ENCODE measurements at places on chromosomes 5 and 9.

GRCh38 chr5:148799737-148800527, 26.5 kb upstream of the ADRB2 start:
- DNase-seq = no peak

- no peak for DNase-seq
Measured at GRCh38 chr9:34338665-34339385, 9.5 kb downstream of the NUDT2 start.

DNA sequence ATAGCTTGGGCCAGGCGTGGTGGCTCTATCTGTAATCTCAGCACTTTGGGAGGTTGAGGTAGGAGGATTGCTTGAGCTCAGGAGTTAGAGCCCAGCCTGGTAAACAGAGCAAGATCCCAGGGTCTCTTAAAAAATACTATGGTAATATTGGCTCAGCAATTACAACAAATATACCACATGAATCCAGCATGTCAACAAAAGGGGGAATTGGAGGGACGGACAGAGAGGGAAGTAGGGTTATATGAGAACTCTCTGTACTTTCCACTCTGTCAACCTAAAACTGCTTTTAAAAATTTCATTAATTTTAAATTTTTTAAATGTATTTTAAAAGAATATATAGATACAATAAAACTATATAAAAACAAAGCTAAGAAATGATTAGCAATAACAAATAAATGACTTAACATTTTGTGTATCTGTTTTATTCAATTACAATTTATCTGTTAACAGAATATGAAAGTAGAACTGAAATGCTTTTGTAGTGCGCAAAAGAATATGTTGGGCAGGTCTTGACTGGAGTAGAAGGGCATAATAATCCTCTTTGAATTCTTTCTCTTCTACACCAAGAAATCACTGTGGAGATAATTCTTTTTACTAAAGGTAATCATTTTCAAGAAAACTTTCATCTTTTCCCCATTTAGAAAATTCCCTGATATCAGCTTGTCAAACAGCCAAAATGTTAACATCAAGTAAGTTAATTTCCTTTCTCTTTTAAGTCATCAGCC, 12.9 kb upstream of the CDC42SE2 start:
- DNase-seq = no peak

GRCh38 chr9:131304676-131305355, 15.3 kb downstream of the PLPP7 start:
- DNase-seq = no peak

GRCh38 chr9:94250456-94250855, 8.6 kb upstream of the ZNF169 start:
- no peak for DNase-seq

- no peak for DNase-seq
Measured at GRCh38 chr9:129383019-129383560, 205.0 kb upstream of the IER5L start.

- DNase-seq = no peak
Measured at GRCh38 chr5:179127136-179128040, 67.2 kb downstream of the ZNF354C start.

DNA sequence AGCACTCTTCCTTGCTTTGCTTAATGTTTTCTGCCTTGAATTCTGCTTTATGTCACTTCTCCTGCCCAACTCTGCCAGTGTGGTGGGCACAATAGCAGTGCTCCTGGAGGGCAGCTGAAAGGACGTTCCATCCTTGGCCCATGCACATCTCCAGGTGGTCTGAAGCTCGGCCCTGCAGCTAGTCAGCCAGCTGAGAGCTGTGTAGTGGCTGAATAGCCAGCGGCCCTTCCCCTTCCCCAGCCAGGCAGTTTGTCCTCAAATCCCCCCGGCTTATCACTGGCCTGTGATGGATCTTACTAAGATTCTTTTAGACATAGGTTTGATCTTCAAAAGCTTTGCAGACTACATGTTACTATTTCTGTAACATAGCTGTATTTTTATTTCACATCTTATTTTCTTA, 42.7 kb upstream of the ANGPTL2 start:
- no peak for DNase-seq

DNA sequence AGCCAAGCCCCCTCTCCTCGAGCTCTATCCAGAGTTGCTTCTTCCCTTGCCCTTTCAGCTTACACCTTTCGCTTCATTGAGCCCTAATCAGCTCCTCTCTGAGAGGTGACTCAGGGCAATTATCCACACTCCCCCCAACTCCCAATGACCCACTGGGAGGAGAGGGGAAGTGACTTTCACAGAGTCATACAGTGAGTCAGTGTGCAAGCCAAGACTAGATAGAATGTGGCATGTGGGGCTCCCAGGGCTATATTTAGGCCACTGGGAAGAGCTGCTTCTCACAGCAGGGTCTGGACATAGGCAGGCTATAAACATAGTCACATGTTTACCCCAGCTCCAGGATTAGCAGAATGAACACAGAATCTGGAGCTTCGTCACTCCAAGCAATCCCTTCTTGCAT, 57.4 kb downstream of the NRG2 start:
- no peak for DNase-seq

DNA sequence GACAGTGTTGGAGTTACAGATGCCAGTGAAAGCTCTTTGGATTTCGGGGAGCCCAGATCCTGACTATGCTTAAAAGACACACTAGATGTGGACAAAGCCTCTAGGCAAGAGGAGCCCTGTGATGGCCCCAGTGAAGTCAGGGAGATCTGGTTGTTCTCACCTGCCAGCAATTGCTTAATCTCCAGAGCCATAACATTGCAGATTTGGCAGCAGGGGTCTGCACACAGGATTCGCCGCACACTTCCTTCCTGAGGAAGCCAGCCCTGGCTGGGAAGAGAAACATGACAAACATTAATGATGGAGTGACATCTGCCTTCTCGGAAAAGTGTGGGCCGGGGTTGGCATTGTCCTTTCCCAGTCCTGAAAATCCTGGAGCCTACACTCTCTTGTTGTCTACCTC, 65.2 kb upstream of the PHF24 start:
- DNase-seq = no peak

DNA sequence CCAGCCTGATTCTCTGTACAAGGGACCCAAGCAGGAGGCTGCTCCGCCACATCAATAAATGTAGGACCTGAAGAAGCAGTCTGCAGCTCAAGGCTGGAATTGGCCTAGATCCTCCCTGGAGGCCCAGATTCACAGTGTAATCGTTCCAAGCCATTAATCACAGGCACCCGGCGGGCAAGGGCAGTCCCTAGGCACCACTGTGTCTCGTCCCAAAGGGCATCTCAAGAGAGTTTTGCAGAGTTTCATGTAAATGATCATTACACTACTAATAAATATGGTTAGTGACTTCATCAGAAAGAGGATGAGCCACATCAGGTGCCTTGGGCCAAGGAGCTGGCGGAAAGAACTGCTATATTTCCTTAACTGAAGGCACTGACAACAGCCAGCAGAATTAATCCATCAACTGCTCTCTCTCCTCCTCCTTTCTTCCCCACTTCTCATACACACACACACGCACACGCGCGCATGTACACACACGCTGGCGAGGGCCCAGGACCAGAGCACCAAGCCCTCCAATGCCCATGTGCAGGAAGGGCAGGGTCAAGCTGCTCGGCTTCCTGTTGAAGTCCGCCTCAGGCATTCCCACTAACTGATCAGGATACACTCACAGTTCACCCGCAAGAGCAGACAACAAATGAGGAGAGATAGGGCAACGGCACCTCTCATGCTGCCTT, 33.9 kb downstream of the GNAQ start:
- DNase-seq = no peak

- no peak for DNase-seq
Measured at GRCh38 chr5:174436750-174437149, 287.6 kb upstream of the MSX2 start.

- DNase-seq = no peak
Measured at GRCh38 chr9:114324492-114324891, 1.6 kb downstream of the ORM1 start.

GRCh38 chr5:43207601-43208000, 15.6 kb downstream of the NIM1K start:
- no peak for DNase-seq

DNA sequence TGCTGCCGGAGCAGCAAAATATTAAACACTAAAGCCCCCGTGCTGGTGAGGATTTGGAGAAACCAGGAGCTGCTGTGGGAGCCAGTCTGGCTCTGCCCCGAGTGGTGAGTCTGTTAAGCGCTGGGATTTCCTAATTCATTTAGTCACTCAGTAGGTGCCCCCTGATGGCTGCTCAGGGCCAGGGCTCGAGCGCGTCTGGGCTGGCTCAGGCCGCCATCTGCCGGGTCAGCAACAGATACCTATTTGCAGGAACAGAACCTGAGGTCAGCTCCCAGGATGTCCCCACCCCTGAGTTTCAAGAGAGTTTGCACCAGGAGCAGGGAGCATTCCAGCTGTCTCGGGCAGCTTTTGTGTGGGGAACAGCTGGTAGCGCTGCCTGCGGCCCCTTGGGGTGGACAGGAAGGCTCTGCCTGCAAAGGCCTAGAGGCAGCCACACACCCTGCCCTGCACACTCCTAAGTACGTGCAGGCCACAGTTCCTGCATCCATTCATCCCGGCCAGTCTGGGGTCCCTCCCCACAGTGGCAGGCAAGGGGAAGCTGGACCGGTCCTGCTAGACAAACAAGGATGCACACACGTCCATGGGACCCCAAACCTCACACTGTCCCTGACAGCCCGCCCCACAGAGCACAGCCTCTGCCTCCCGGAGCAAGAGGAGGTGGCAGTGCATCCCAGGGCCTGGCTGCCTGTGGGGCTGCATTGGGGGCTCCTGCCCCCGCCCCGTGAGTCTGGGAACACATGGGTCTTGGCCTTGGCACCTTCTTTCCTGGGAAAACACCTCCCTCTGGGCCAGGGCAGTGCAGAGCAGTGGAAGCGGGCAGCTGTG, 83.7 kb downstream of the ADAMTS2 start:
- DNase-seq = no peak

DNA sequence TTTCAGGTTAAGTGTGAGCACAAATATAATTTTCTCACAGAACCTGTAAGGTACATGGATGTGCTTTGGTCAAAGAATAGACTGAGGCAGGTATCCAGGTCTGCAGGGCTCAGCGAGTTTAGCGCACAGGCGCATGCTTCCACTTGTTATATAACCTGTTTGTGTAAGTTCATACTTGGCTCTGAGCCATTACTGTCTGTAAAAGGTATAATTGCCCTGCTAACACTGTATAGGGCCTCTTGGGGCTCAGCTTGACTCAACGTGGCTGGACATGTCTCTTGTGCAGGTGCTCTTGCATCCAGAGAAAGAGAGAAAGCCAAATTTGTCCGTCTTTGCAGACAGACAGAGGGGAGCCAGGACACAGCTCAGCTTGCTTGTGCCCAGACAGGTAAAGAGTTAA, 759.6 kb downstream of the MTRR start:
- DNase-seq = no peak

- DNase-seq = no peak
Measured at GRCh38 chr5:81817980-81818379, 67.1 kb upstream of the SSBP2 start.

DNA sequence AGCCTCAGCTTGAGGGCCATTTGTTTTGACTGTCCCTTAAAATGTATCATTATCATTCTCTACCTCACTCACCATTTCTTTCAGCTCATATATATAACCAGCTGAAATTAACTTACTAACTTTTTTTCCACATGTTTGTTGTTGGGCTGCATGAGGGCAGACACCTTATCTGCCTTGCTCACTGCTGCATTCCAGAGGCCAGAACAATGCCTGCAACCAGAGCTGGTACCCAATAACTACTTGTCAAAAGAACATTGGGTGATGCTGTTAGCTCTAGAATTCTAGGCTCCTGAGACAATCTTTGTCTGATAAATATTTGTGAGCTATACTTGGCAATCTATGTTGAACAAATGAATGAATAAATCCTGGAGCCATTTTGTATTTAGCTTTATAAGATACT, 68.3 kb downstream of the HTR4 start:
- no peak for DNase-seq

GRCh38 chr5:10913841-10914240, 152.8 kb upstream of the DAP start:
- DNase-seq = no peak

Measured in effector memory CD8-positive, alpha-beta T cell (primary cell).